ENCODE measurements at places on chromosomes 7 and 10.

GRCh38 chr7:151616443-151617213 is 96.9 kb upstream of the RHEB start:
- DNase-seq, result no peak

DNA sequence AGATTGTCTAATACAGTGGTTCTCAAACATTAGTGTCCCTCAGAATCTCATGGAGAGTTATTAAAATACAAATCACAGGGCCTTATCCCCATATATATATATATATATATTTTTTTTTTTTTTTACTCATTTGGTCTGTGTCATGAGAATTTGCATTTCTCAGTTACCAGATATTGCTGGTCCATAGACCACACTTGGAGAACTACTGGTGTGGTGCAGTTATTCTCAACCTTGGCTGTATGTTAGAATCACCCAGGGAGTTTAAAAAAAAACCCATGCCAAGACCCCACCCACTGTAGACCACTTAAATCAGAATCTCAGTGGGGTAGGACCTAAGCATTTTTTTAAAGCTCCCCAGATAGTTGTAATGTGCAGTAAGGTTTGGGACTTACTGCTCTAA is 179.9 kb downstream of the AUTS2 start:
- no peak for DNase-seq

DNA sequence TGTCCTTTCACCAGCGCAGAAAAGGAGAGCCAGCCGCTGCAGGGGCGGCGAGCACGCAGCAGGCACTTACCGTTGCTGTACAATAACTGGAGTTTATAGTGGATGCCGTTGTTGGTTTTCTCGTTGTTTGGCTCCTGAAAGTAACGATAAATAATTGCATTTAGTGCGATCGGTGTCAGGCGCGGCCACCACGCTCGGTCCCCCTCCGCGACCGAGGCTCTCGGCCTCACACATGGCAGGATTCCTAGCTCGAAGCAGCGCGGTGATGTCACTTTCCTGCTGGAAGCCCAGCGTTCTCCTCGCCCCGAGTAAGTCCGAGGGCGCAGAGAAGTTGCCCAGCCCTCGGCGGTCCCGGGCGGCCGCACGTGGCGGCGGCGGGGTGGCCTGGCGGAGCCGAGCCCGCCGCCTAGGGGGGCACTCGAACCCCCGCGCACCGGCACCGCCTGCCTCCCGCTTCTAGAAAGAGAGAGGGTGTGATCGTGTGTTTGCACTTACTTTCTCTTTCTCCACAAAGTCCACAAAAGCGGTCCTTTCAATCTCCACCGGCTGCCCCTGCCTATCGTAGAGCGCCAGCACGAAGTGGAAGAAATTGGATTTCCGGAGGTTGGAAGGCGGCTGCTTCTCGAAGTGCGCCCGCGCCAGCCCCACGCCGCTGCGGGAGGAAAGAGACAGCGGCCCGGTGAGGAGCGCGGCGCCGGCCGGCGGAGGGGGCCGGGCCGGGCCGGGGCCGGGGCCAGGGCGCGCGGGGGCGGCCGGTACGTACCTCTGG is 1.0 kb downstream of the EBF3 start:
- peak; percentile 78 for DNase-seq

DNA sequence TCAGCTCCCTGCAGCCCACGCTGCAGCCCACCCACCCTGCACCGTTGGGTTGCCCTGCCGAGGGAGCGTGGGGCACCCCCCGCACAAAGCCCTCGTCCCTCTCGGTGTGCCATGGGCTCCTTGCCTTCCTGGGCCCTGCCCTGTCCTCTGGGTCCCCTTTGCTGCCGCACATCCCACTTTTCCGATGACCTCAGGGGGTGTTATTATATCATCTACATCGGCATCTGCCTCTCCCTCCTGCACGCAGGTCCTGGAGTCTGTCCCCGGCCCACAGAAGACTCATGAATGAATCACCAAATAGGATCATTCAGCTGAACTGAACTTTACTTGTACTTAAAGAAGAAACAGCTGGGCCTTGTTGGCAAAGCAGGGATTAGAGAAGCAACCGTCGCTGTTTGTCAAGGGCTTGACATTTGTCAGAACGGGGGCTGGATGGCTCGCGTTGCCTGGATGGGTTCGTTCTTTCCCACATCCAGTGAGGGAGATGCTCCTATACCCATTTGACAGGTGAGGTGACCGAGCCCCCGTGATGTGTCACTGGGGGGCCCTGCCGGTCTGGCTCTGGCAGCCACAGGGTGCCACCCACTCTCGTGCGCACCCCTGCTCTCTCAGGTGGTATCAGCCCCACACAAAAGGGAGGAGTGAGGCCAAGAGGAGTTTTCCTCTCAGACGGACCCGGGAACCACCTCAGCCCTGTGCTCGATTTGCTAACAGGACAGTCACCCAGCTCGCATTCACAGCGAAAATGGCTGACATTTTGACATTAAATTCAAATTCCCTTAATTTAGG is 58.6 kb upstream of the EBF3 start:
- no peak for DNase-seq

GRCh38 chr10:92208157-92208720 is 82.6 kb downstream of the CPEB3 start:
- DNase-seq, result no peak

- no peak for DNase-seq
Measured at GRCh38 chr7:75534727-75535307, 42.7 kb downstream of the SPDYE5 start.

DNA sequence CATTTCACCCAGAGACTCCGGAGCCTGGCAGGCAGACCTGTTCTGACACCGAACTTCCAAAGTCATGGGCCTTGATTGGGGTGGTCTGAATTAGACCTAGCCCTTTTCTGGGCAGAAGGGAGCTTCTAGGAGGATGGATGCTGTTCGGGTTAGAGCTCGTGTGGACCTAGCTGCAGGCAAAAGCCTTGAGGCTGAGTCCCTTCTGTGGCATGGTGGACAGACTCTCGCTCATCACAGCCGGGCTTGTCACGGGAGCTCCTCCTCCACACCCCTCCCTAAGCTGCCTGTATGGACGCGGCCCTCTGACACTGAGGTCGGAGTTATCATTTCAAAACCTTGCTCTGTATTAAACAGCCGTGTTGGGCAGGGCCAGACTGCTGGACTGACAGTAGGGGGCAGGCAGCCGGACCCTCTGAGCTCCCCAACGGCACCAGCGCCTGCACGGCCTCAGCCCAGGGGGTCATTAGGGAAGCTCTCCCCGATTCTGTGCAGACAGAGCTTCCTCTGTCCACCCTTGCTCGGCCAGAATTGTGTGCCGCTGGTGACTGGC is 2.2 kb downstream of the IRF5 start:
- DNase-seq, result no peak

- no peak for DNase-seq
Measured at GRCh38 chr10:86956848-86957448, 467 bp downstream of the MMRN2 start.

DNA sequence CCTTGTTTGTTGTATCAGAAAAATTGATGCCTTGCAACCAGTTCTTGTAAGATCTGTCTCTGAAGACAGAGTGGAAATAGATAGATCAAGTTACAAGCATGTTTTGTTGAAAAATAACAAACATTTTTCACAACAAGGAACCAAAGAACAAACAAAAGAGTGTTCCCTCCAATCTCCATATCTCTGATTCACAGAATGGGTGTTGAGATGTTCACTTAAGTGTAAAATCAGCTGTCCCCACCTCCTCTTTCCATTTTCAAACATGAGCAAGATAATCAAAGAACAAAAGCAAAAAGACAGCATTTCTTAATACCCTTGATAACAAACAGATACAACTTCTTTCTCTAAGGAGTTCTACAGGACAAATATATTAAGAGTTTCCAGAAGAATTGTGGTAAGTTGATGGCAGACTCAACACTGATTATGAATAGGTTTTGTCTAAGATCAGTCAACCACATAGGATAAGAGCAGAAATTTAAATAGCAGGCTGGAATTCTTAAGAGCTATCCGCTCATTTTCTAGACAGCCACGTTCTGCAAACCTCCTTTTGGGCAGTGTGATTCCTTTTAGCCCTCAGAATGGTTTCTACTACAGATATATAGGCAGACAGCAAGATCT is 970.9 kb upstream of the AUTS2 start:
- no peak for DNase-seq

- DNase-seq, result no peak
Measured at GRCh38 chr7:133670250-133670649, 417.4 kb downstream of the EXOC4 start.

GRCh38 chr10:44706745-44707144 is 204.4 kb upstream of the TMEM72 start:
- DNase-seq, result no peak

GRCh38 chr7:90593205-90593604 is 2.9 kb upstream of the CDK14 start:
- no peak for DNase-seq

GRCh38 chr10:19518632-19519031 is 297.6 kb upstream of the PLXDC2 start:
- no peak for DNase-seq

DNA sequence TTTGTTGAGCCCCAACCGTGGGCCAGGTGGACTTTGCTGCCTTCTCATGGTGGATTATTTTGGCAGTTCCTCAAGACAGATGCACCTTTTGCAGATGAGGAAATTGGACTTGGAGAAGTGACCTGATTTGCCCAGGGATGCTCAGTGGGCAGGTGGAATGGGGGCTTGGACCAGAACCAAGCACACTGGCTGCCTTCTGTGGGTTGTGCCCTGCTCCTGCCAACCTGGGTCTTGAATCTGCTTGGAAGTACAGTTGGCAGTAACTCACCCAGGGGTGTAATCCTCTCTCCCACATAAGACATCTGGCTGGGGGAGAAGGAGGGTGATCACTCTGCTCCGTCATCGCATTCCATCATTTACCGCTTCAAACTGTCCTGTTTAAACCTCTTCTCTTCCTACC is 110.5 kb upstream of the GPR26 start:
- no peak for DNase-seq

DNA sequence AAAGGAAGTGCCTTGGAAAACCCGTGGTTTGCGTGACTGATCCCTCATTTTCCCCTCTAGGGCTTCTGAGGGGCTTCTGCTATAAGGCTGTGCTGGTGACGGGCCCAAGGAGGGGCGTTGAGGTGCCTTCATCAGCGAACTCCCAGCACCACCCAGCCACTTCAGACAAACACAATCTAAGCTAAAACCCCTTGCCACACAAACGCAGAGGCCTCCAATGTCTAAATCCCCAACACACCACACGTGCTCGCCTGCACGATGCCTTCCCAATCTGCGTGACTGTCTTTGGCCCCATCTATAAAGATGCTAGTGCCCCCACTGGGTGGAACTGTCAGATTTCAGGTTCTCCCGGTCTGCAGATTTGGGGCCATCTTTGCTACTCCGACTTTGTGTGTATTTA is 4.1 kb upstream of the GAD2 start:
- no peak for DNase-seq

DNA sequence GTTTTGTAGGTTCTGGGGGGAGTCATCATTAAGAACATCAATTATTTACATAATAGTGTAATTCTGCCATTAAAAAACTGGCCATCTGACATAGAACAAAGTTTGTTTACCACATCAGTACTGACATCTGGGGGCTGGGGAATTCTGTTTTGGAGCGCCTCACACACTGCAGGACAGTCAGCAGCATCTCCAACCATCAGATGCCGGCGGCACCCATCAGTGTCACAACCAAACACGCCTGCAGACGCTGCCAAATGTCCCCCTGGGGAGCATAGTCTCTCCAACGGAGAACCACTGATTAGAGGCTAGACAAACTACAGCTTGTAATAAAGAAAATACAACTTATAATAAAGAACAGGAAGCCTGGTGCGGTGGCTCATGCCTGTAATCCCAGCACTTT is 26.0 kb downstream of the GNA12 start:
- DNase-seq, result no peak

DNA sequence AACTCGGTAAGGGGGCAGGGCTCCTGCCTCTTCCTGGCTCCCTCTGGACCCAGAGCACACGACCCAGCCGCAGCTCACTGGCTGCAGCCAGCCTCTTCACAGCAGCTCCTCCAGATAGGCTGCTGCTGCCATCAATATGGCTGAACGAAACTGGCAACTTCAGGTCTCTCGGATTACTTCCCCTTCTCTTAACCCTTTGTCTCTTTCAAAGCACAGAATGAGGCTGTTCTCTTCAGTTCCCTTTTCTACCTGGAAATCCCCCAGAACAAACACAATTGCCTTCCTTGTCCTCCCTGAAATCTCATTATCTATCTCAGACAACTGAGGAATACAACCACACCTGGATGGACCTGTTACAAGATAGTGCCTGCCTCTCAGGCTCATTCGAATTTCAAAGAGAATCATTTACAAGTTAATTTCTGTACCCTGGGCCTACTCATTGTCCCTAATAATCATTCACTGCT is 193.4 kb upstream of the MBL2 start:
- DNase-seq, result peak; percentile 64

GRCh38 chr7:69516238-69516820 is 81.9 kb upstream of the AUTS2 start:
- no peak for DNase-seq

GRCh38 chr7:56213574-56213973 is 97.4 kb upstream of the NUPR2 start:
- DNase-seq, result no peak

DNA sequence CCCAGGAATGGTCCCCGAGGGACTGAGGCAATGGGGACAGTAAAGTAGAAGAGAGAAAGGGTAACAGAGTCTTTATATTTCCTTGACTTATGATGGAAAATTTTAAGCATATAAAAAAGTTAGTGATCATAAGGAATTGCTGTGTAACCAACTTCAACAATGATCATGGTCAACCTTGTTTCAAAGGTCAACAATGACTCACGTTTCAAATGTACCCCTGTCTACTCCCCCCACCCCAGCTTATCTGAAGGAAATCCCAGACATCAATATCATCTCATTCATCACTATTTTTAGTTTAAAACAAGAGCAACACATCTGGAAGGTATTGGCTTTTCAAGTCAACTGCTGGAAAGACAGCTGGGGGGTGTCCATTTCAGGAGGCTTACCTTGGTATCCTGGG is 92.9 kb downstream of the SMURF1 start:
- DNase-seq, result no peak

DNA sequence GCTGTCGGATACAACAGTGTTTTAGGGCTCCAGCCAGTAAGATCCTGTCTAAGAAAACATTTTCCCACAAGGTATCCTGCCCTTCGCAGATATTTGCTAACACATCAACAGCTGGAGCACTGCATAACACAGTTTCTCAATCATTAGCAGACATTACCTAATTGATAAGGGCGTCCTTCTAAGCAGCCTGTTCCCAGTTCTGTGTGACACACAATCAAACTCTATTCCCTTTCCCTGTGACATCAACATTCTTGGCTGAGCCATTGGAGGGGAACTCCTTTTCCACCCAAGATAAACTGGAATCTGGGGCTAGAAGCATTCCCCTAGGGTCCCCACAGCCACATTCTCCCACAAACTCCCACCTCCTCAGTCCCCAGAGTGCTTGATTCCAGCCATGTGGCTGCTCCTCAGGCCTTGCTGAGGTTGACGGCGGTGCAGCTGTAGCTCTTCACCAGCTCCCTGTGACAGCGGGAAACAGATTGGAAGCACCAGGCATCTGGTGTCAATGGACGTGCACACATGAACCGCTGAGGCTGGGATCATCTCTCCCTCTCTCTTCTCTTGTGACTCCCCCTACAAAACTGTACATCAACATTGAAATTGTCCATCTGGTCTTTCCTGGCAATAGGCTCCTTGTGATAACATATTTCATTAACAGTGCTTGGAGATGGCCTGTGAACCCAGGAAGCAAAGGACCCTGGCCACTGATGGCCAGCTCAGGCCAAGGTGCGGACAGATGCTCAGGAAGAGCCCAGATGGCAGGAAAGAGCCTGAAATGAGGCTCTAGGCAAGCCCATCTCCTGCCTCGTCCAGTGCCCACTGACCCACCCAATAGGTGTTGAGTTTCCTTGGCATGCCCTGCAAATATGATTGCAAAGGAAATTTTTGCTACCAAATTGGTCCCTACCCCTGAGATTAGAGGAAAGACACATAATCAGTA is 131.1 kb upstream of the TBX20 start:
- DNase-seq, result no peak
